ENCODE measurements at places on chromosomes 11 and 22. TPM values are rescaled to one million over a fixed set of nuclear protein-coding genes. Genes with fewer than 3 reads are reported as not detected.

GRCh38 chr11:119100994-119101758 is 477 bp downstream of the DPAGT1 start:
- peak; percentile 48 for DNase-seq

DNA sequence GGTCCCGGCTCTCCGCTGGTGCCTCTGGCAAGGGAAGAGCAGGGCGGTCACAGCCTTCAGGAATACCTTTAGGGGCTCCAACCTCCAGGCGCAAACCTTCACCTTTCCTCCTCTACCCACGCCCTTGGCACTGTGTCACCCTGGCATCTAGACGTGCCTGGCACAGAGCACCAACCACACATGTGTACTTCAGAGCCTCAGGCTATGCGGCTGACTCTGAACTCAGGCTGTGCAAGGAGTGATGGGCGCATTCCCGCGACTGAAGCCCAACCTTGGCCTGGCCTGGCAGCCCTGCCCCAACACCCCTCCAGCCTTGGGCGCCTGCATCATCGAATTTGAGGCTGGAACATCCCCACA is 11.4 kb downstream of the SCARF2 start:
- DNase-seq: no peak

Gene DEUP1
- total RNA-seq: not detected

DNA sequence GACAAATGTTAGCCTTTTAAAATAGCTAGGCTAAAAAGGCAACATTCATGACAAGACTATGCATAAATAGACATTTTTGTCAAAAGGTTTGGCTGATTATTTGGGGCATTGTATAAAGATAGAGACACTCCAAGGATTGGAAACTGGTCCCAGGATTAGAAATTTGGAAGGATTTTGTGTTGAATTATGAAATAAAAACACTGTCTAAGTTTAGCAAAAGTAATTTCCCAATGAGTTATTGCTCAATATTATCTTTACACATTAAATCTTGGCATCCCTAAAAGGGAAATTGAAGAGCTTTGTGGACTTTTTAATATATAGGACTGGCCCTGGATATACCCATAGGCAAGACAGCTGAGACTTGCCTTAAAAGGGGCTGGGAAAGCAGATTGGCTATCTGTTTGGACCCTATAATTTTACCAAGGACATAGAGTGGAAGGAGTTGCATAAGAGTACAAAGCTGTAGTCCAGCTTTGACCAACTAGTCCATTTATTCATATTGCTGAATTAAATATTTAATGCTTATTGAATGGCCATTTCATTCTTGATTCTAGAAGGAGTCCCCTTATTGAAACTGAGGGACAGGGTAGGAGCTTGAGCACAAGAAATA is 382.7 kb downstream of the METTL15 start:
- DNase-seq: no peak

Gene KDM4E
- total RNA-seq: not detected

Gene JRKL
- total RNA-seq: 13.4 TPM

GRCh38 chr11:2473361-2474058 is 28.7 kb downstream of the KCNQ1 start:
- no peak for DNase-seq

DNA sequence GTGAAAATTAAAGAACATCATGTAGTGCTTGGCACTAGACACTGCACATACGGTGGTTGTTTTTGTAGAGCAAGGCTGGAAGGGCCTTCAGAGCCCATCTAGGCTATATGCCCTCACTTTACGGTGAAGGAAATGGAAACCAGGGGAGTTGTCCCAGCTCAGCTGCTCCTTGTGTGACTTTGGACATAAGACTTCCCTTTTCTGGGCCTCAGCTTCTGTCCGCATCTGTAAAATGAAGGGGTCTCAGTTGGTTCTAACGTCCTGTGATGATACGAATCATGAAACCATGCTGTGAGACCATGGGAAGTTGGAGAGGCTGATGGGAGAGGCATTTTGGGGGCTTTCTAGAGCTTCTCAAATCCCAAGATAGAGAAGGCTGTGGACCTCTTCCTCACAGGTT is 4.7 kb downstream of the KCNE3 start:
- DNase-seq: no peak

- DNase-seq: peak; percentile 69
These were observed 55.7 kb upstream of the SORL1-AS1 start for GRCh38 chr11:121508449-121508848.

DNA sequence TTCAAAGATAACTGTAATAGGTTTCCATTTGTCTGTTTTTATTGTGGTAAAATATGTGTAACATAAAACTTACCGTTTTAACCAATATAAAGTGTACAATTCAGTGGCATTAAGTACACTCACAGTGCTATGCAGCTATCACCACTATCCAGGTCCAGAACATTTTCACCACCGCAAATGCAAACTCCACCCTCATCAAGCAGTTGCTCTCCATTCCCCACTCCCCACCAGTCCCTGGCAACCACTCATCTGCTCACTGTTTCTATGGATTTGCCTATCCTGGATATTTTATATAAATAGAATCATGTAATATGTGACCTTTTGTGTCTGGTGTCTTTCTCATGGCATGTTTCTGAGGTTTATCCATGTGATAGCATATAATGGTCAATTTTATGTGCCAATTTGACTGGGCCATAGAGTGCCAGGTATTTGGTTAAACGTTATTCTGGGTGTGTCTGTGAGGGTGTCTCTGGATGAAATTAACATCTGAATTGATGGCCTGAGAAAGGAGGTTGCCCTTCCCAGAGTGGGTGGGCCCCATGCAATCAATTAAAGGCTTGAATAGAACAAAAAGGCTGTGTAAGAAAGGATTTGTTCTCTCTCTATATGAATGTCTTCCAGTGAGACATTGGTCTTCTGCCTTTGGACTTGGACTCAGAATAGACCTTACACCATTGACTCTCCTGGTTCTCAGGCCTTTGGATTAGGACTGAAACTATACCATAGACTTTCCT is 17.2 kb upstream of the SMCO4 start:
- no peak for DNase-seq

Gene TRIM51
- not detected for total RNA-seq

DNA sequence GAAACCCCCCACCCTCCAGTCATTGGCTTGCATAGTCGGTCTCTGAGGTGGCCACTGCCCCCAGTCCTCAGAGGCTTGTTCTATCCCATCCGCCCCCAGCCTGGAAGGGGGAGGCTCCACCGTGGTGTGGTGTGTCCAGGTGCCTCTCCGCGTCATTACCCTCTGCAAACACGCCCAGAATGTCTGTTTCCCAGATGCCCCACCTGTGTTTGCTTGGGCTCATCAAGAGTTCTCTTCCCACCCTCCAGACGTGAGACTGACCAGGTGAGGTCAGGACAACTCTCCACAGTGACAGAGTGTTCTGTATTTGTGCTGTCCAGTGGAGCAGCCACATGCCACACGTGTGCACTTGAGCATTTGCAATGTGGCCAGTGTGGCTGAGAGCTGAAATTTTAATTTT is 24.9 kb downstream of the LRRC10B start:
- no peak for DNase-seq

- DNase-seq: no peak
These were observed 83.7 kb downstream of the TRAF6 start for GRCh38 chr11:36426226-36426848.

DNA sequence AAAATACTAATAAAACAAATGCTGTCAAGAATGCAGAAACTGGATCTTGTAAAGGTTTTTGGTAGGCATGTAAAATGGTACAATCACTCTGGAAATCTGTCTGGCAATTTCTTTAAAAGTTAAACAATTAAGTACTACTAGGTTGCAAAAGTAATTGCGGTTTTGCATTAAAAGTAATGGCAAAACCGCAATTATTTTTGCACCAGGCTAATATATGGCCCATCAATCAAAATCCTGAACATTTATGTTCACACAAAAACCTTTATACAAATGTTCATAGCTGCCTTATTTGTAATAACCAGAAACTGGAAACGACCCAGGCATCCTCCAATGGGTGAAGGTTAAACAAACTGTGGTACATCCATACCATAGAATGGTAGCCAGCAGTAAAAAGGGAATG is 24.6 kb upstream of the ZDHHC13 start:
- no peak for DNase-seq

- DNase-seq: no peak
These were observed 128.8 kb downstream of the APIP start for GRCh38 chr11:34787348-34787747.

Gene MIOX
- not detected for total RNA-seq

Gene DEFB131B
- not detected for total RNA-seq

DNA sequence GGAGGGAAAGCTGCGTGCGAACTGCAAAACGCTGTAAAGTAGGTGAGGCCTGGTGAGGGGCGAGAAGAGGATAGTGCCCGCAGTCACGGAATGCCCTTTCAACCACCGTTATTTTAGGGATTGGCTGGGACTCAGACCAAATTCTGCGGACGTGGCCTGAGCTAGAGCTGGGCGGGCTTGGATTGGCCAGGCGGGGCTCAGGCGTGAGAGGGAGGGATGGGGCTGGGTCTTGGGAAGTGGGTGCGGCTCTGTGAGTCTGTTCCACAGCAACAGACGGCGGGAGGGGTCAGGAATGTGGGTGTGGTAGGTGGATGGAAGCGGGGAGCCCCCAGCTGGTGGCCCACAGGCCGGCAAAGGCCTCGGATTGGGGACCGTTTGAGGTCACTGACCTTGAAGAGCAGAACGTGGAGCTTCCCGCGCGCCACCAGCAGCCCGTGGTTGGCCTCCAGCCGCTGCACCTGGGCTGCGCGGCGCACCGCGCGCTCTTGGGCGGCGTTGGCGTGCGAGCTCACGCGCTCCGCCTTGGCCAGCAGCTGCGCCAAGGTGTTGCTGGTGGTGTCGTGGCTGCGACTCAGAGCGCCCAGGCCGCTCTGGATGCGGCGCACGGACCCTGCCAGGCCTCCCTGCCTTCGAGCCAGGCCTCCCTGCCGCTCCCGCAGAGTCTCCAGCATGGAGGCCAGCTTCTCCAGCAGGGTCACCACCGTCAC is 444 bp downstream of the CAVIN3 start:
- DNase-seq: peak; percentile 80

- DNase-seq: no peak
These were observed 66.0 kb upstream of the KIRREL3 start for GRCh38 chr11:127066401-127067090.

Gene SIAE
- 4.9 TPM for total RNA-seq

DNA sequence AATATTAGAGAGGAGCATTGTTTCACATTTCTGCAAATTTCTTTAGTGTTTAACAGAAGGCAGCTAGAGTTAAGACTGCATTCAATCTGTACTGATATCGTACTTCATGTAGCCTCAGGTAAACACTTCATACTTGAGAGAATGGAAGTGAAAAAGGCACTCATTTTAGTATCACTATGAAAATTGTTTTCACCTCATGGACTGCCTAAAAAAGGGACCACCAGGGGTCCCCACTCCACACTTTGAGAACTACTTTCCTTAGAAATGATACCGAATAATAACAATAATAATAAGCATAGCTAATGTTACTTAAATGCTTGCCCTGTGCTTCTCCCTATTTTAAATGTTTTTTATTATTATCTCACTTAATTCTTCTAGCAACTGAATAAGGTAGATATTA is 95.1 kb downstream of the BLID start:
- DNase-seq: no peak

DNA sequence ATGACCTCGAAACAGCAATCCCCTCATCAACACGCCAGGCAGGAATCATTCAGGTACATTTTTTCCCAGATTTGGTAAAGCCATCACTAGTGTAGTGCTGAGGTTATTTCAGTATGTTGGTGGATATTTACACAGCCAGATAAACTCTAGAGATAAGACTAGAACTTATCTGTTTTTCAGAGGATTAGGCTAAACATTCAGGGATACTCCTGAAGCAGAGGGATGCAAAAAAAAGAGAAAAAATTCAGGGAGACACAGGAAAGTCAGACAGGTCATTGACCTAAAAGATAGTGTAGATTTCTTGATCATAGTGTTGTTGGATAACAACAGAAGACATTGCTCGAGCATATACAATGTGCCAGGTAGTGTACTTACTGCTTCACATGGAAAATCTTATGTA is 93.2 kb downstream of the ATM start:
- DNase-seq: no peak

DNA sequence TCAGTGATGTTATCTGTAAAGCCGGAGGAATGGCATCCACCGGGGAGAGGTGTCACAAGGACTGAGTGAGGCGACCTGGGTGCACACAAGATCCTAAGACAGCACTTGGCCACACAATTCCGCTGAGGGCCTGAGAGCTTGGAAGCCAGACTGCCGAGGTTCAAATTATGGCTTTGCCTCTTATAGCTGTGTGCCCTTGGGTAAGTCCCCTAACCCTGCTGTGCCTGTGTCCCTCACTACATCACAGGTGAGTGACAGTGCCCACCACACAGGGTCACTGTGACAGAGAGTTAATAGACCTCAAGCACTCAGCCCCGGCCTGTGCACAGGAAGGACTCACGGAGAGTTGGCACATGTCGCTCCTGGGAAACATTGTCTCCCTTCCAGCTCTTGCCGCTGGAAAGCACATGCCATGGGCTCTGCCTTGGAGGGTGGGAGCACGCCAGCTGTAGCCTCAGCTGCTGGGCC is 592 bp downstream of the RHOD start:
- no peak for DNase-seq

DNA sequence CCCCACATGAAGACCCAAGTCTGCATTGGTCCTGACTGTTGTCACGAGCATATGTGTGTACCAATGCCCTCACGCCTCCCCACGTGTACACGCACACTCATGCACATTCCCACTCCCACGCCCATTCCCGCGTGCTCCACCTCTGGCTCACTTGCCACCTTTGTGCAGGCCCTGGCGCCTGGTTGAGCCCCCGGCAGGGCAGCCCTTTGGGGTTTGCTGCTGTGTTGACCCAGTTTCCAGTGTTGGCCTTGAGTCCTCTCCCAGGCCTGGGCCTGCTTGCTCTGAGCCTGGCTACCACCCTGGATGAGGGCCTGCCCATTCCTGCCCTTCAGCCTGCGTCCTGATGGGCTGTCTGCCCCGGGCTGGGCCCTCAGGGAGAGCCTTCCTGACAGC is 18.2 kb downstream of the PVALB start:
- DNase-seq: no peak

GRCh38 chr11:39192671-39193070 is 2266.8 kb downstream of the LRRC4C start:
- DNase-seq: no peak

Gene ZNF214
- 13.2 TPM for total RNA-seq

DNA sequence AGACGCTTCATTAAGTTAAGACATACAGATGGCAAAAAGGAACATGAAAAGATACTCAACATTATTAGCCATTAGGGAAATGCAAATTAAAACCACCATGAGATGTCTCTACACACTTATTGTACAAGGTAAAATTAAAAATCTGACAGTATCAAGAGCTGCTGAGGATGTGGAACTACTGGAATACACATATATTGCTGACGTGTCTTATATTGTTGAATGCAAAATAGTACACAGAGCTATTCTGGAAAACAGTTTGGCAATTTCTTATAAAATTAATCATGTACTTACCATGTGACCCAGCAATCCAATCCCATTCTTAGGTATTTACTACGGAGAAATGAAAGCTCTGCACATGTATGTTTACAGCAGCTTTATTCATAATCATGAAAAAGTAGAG is 742.5 kb downstream of the TBC1D22A start:
- DNase-seq: no peak

Gene JHY
- 0.69 TPM for total RNA-seq

Gene KIAA1671
- 17.3 TPM for total RNA-seq

All from neural progenitor cell (in vitro differentiated cells).